ENCODE measurements at places on chromosomes 1 and 21.

- no peak for DNase-seq
Observed at GRCh38 chr21:32328595-32328994, 29.9 kb downstream of the MRAP start.

- DNase-seq, result peak; percentile 1
Observed at GRCh38 chr1:153032677-153033308, 1.8 kb downstream of the SPRR1B start.

GRCh38 chr1:160205242-160206035, at the start of gene PEA15:
PEA15 (plus strand) TSS chr1:160205384; CDS start chr1:160211545, 6,161 bp downstream.
- peak; percentile 67 for DNase-seq

DNA sequence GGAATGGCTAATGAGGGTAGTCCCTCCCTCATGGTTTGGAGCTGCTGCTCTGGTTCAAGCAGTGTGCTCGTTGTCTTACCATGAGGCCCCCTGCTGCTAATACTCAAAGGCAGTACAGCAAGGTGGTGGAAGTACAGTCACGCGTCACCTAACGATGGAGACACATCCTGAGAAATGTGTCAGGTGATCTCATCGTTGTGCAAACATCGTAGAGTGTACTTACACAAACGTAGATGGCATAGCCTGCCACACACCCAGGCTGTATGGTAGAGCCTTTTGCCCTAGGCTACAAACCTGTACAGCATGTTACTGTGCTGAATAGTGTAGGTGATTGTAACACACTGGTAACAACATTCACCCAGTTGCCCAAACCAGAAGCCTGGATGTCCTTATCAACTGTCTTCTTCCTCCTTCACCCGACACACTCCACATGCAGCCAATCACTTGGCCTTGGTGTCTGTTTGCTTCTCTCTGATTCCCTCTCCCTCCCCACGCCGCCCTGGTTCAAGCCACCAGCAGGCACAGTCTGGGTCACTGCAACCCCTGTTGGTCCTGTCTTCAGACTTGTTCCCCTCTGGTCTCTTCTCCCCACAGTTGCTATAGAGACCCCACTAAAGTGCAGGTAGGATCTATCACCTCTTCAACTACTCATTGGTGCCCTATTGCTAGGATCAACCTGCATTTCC, 6.0 kb upstream of the KCNA2 start:
- DNase-seq, result no peak

DNA sequence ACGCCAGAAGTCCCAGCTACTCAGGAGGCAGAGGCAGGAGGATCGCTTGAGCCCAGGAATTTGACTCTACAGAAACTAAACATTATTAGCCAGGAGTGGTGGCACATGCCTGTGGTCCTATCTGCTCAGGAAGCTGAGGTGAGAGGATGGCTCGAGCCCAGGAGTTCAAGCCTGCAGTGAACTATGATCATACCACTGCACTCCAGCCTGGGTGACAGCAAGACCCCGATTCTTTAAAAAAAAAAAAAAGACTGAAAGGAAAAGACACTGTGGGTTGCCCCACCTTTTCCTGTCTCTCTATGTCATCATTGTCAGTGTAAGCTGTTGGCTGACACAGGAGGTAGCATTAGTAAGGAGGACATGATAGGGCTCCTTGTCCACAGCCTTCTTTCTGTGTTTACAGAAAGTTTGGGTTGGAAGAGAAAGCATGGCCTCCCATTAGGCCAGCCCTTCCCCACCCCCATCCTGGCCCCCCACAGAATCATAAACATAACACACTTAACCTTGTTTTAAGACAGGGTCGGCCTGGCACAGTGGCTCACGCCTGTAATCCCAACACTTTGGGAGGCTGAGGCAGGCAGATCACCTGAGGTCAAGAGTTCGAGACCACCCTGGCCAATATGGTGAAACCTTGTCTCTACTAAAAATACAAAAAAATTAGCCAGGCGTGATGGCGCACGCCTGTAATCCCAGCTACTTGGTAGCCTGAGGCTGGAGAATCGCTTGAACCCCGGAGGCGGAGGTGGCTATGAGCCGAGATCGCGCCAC, 20.6 kb upstream of the RCAN3 start:
- no peak for DNase-seq

DNA sequence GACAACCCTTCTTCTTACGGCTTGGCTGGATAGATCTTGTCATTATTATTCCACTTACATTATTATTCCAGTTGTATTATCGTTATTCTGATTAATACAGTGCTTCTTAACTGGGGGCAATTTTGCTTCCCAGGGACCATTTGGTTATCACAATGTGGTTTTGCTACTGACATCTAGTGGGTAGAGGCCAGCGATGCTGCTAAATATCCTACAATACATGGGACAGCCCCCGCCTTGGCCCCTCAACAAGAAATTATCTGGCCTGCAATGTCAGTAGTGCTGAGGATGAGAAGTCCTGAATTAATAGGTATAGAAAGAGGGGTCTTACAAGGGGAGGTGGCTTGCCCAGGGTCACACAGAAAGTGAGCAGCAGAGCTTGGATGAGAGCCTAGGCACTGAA, 105.6 kb downstream of the PTPRU start:
- DNase-seq, result peak; percentile 13

- no peak for DNase-seq
Observed at GRCh38 chr21:37249112-37249904, 17.8 kb downstream of the VPS26C start.

DNA sequence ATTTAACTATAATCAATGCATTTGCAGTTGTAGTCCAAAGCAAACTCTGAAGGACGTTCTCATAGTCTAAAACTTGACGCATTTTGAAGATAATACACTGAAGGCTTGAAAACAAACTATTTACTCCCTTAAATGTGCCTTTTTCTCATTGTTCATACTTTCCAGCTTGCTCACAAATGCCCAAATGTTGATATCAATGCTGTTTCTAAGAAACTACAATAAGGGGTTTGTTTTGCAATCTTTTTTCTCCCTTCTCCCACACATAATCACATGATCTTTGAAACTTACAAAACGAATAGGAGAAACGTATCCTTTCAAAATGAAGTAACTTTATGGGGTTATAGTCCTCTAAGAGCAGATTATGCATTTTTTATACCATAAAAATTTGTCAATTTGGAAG, 508.7 kb downstream of the DPYD start:
- DNase-seq, result peak; percentile 27

DNA sequence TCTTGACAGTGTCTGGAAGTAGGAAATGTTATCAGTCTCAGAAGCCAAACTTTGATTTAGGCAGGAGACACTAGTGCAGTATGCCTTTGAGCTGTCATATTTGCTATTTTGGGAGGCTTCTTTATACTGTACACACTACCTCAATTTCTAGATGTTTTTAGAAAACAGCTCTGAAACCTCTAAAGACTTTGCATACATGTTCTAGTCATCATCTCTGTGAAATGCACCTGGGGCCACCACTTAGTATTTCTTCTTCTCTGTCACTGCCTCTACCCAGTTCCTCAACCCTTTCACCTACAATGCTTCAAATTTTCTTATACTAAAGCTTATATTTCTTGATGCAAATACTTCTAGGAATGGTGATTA, 29.1 kb upstream of the PLA2G4A start:
- no peak for DNase-seq

GRCh38 chr1:202046227-202046626, 35.8 kb downstream of the ELF3 start:
- no peak for DNase-seq

DNA sequence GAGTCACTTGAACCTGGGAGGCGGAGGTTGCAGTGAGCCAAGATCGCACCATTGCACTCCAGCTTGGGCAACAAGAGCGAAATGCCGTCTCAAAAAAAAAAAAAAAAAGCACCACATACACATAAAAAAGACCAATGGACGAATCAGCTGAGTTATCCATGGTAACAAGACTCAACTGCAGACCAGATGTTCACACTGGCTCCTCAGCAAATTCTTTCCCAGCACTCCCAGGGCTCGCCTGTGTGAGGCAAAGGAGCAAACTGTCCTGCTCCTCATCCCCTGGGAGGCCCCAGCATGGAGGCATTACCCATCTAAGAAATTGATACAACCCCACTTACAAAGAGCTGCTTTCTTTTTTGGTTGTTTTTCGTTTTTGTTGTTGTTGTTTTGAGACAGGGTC, 3.1 kb downstream of the TMEM234 start:
- no peak for DNase-seq

DNA sequence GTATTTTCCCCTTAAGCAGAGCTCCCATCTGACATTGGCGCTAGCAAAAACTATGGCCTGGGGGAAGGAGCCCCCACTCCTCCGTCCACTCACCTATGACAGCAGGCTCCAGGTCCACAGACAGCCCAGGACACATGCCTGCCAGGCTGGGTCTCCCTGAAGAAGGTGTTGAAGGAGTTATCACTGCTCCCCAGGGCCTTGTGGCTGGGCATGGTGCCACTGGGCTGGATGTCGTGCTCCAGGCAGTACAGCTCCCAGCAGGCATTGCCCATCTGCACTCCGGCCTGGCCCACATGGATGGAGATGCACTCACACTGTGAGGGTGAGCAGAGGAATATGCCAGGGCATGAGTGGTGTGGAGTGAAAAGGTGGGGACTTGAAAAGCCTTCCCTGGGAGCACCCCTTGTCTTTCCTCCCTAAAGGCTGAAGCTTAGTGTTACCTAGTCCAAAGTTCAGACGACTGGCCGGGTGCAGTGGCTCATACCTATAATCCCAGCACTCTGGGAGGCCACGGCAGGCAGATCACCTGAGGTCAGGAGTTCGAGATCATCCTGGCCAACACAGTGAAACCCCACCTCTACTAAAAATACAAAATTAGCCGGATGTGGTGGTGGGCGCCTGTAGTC, 30.0 kb downstream of the RABIF start:
- DNase-seq, result no peak

DNA sequence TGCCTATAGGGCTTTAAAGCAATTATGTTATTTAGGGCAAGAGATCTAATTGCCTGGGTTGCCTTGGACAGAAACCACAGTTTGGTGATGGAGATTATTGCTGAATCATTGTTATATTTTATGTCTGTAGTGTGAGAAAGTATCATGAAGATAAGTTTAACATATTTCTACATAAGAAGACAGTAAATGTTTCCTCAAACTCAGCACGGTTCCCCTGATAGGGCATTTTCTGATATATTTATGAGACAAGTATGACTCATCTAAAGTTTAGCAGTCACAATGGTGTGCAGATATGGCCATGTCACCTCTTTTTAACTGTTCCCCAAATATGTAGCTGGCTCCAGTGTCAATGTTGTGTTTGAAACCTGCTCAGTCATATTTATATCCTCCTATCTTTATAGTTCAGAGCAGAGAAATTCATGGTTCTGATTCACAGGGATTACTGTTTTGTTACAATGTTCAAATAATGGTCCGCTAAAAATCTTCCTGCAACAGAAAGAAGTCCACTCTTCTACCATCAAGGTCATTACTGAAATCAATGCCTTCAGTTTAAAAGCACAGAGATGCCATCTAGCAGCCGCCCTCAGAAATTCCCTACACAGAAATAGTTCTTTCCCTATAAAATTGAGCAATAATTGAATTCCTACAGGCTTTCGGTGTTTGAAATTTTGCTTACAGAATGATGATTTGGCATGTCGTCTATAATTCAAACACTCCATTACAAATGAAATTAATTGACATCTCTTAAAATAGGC, 3.7 kb downstream of the OLFM3 start:
- DNase-seq, result no peak

DNA sequence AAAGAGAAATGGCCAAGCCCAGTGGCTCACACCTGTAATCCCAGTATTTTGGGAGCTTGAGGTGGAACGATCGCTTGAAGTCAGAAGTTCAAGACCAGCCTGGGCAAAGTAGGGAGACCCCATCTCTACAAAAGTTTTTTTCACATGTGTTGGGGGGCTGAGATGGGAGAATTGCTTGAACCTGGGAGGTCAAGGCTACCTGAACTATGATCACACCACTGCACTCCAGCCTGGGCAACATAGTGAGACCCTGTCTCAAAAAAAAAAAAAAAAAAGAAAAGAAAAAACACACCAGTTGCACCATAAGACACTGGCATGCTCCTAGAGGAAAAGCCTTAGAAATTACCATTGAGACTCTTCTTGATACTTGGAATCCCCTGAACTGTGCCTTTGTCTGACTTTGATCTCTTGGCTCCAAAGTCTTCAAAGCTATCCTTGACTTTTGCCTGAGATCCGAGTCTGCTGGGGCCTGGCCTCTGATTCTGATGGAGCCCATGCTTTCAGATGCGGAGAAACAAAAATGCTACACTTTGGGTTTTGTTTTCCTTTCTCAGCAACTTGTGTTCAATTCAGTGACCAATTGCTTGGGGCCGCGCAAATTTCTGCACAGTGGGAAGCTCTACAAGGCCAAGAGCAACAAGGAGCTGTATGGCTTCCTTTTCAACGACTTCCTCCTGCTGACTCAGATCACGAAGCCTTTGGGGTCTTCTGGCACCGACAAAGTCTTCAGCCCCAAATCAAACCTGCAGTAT, 33.7 kb downstream of the ATP5PO start:
- peak; percentile 75 for DNase-seq

DNA sequence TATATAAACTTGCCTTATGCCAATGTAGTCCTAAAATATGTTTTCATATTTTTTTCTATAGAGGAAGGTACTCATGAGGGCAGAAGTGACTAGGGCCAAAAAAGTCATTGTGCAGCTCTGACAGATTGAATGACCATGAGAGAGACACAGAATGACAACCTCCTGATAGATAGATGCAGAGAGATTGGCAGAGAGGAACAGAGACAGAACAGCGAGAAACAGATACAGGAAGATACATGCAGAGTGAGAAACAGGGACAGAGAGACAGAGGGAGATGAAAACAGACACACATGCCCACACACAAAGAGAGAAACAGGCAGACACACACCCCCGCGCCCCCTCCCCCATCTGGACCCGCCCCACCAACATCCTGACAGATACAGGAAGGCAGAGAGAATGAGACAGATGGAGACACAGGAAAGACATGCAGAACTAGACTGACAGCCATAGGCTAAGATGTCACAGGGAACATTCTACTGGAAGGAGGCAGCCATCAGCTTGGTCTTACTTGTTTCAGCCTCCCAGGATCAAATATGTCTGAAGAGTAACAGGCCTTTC, 211.1 kb downstream of the ST6GALNAC3 start:
- no peak for DNase-seq

- DNase-seq, result no peak
Observed at GRCh38 chr1:166172106-166172505, 5.3 kb upstream of the FAM78B start.

GRCh38 chr1:217626321-217626720, 4.6 kb downstream of the GPATCH2 start:
- DNase-seq, result no peak

DNA sequence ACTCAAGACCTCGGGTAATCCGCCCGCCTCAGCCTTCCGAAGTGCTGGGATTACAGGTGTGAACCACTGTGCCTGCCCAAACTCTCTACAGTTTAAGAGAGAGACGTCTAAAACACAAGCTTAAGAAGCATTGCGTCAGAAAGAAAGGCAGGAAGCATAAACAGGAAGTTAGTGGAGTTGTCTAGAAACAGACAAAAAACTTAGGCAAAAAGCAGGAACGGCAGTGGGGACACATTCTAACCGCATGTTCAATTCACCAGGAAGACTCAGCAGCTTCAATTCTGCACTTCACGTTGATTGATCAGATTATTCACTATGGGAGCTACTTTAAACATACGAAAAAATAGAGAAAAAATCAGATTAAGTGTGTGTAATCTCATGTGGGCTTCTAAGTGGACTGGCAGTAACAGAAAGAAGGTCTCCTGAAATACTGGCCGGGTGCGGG, 7.4 kb downstream of the CFAP74 start:
- DNase-seq, result peak; percentile 19

- peak; percentile 77 for DNase-seq
Observed at GRCh38 chr1:227131193-227131592, 187.1 kb downstream of the CDC42BPA start.
